Activated naive CD4-positive, alpha-beta T cell (primary cell): ENCODE measurements at places on chromosomes 6 and 20.

DNA sequence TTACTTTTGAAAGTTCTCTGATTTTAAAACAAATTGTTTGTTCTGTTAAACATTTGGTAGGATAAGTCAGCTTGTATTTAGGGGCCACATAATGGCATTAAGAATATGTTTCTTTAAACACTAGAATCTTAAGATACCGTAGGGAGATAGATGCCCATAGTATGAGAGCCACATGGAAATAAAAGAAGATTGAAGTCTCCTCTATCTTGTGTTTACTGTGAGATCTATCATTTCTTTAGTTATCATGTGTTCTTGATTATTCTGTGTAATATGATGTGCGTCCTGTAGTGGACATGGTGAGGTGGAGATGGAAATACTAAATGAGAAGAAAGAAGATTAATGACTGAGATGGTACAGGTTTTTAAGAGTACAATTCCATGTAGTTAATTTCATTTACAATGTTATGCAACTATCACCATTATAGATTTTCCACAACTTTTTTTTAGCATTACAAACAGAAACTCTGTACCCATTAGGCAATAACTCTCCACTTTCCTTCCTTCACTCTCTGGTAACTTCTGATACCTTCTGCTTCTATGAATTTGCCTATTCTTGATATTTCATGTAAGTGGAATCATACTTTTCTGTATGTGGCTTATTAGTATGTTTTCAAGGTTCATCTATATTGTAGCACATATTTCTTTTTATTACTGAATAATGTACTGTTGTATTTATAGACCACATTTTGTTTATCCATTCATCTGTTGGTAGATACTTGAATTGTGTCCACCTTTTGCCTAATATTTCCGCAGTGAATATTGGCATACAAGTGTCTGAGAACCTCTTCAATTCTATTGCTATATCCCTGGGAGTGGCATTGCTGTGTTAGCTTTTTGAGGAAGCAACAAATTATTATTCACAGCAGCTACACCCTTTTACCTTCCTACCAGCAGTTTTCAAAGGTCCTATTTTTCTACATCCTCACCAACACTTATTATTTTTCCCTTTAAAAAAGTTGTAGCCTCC, 11.5 kb downstream of the RNF146 start:
- no peak for DNase-seq

DNA sequence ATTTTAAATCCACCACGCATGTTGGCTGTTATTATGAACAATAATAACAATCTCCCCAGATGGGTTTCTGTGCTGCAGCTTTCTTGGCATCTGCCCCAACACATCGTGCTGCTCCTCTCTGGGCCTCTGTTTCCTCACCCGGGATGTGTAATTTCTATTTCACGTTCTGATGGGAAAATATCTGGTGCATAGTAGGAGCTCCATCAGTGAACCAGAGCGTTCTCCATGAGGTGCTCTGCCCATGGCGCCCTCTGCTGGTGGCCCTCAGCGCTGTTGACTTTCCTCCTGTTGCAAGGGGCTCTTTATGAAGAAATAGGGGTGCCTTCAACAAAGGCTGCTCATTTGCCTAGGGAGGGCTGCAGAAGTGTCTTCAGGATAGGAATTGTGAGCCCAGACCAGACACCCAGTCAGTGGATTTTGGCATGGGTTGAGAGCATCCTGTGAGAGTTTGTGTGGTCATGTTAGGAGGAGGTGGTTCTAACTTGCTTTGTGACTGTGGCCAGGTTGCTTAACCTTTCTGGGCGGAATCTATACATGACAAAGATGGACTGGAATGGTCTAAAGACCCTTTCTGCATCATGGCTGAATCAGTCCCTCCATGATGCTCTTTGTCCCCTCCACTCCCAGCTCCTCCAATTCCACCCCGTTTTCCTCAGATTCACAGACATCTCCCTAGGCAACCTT, 8.1 kb downstream of the SCRT2 start:
- peak; percentile 10 for DNase-seq

GRCh38 chr20:1801929-1802306, 93.3 kb upstream of the SIRPA start:
- DNase-seq: no peak

DNA sequence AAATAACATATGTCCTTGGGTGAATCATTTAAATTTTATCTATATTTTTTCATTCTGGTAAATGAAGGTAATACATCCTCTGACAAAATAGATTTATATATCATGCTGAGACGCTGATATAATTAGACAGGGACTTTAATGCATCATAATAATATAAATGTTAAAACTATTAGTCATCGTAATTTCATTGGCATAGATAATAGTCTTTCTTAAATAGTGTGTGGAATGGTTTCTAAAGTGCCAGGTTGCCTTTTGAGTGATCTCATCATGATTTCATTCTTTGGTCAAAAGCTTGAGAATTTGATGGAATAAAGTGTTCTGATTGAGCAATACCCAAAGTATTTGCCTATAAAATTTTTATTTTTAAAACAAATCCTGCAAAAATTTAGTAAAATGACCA, 43.2 kb upstream of the BMP5 start:
- no peak for DNase-seq

DNA sequence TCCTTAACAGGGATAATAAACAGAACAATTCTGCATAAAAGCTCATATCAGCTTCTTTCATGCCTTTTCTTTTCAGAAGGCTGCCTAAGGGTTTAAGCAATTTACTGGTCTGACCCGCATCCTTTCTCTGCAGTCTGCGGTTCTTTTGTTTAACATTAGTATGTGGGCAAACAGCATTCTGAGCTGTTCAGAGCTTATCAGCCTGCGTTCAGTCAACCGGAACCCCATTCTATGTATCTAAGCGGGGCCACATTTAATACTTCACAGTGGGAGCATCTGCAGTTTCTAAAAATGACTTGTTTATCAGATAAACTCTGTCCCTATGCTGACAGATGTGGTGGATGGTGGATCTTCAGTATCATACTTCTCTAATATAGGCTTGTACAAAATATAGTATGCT, 758.9 kb upstream of the MMS22L start:
- DNase-seq: no peak

DNA sequence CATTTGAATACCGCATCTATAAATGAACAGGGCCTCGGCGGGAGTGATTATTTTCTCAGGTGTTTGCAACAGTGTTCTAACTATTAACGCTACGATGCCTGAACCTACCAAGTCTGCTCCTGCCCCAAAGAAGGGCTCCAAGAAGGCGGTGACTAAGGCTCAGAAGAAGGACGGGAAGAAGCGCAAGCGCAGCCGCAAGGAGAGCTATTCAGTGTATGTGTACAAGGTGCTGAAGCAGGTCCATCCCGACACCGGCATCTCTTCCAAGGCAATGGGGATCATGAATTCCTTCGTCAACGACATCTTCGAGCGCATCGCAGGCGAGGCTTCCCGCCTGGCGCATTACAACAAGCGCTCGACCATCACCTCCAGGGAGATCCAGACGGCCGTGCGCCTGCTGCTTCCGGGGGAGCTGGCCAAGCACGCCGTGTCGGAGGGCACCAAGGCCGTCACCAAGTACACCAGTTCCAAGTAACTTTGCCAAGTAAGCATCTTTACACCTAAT, 70.9 kb downstream of the HFE start:
- DNase-seq: peak; percentile 66

- DNase-seq: no peak
These were observed 189.8 kb upstream of the OPRM1 start for GRCh38 chr6:153849072-153849779.

DNA sequence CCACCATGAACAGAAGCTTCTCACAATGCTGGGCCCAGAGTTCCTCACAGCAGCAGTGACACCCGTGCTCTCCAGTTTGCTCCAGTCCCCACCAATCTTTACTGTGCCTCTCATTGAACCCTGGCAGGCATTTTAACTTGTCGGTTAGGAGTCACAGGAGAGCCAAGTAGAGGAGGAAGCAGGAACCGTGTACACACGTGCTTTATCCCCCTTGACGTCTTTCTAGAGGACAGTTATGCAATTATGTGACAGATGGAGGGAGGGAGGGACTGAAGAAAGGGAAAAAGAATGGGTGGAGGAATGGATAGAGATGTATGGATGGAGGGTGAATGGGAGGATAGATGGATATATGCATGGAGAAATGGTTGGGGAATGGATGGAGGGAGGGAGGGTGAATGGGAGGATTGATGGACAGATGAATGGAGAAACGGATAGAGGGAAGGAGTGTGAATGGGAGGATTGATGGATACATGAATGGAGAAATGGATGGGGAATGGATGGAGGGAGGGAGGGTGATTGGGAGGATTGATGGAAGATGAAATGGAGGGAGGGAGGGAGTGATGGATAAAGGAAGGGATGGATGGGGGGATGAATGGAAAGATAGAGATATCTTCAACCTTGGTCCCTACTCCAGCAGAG, 26.0 kb downstream of the RBM38 start:
- no peak for DNase-seq

GRCh38 chr6:40898073-40898472, 140.9 kb downstream of the UNC5CL start:
- no peak for DNase-seq

DNA sequence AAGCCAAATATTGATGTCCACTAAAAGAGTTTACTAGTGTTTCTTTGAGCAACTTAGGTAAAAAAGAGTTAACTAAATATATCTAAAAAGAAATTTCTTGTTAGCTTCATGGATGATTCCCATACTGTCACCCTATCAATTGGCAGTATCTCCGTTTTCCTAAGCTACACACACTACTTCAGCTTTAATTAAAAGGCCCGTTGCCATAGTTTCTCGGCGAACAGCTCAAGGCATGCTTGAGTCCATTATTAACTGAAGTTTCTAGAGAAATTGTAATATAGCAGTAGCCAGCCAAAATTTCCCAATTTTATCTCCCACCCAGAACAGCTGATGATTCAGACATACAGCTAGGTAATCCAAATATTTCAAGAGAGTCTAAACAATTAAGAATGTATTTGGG, 20.0 kb upstream of the BEND6 start:
- DNase-seq: no peak

GRCh38 chr20:19589787-19590362, 168.2 kb upstream of the RIN2 start:
- no peak for DNase-seq

GRCh38 chr6:119497988-119498727, 148.6 kb upstream of the MAN1A1 start:
- DNase-seq: no peak

DNA sequence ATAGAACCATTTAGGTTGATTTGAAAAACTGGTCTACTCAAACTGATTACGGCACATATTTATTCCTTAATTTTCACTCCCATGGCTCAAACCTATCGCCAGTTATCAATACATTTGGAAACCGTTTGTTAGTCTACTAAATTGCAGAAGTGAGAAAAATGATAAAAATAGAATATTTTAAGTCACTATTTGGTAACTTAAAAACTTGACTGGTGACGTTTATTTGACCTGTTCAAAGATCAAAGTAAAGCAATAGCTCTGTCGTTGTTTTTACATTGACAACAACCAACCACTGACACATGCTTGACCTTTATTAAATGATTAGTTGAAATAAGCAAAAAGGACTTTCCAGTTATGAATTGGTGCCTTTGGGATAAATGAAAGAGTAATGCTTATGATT, 402.9 kb upstream of the MAP3K7 start:
- DNase-seq: no peak

- DNase-seq: no peak
These were observed 12.4 kb upstream of the ZSCAN9 start for GRCh38 chr6:28212510-28213212.

- DNase-seq: peak; percentile 24
These were observed 130.6 kb downstream of the BCAS1 start for GRCh38 chr20:53939572-53940359.

DNA sequence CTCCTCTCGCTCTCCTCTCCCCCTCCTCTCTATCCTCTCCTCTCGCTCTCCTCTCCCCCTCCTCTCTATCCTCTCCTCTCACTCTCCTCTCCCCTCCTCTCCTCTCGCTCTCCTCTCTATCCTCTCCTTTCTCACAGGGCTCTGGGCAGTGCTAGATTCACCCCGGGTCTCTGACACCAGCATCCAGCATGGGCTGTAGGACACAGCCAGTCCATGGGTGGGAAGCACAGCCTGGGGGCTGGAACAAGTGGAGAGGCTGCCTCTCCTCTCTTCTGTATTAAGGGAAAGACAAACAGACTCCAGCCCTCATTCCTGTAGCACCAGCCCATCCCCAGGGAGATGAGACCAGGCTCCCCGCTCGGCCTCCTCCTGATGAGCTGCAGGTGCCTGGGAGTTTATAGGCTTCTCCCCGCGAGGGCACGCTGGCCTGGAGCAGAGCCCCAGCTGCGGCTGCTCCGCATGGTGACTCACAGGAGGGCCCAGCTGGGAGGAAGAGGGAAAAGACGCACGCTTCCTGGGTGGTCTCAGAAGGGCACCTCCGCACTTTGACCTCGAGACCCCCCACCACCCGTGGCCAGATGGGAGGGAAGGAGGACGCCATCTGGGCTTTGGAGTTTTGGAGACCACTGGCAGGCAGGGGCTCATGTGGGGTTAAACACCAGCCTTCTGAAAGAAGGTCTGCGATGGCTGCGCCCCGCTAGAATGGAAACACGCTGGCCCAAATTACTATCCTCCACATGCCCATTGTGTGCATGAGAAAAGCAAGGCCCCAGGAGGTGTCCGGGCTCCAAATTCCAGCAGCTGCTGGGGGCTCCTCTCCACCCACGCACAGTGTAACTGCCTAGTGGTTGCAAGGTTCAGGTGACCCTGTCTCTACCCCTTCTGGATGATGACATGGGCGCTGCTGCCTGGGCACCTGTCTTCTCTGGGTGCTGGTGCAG, 68.0 kb downstream of the BMP7 start:
- DNase-seq: no peak

- DNase-seq: no peak
These were observed 55.1 kb downstream of the IL20RA start for GRCh38 chr6:136989571-136990241.

- DNase-seq: no peak
These were observed 56.0 kb downstream of the OTOR start for GRCh38 chr20:16803965-16804792.

DNA sequence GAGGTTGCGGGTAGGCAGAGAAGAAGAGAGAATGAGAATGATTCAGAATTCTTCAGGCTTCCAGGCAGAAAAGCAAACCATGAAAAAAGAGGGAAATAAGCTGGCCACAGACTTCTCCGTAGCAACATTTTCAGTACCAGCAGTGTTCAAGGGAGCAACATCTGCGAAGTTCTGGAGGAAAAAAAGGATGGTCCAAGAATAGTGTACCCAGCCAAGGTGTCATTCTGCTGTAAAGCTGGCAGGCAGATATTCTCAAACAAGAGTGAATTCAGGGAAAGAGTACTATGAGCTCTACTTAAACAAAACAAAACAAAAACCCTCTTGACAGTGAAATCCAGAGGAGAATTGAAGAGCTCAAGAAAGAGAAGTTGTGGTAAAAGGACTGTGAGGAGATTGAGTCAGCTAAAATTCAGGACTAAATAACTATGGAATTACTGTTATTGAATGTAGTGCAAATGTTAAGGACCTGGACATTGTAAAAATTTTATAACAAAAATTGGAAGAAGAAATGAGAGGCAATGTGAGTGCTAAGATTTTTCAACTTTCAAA, 86.5 kb downstream of the ATRN start:
- DNase-seq: no peak
